ENCODE measurements at places on chromosomes 7 and 10.

GRCh38 chr7:151687523-151688235, 168.0 kb upstream of the RHEB start:
- DNase-seq = no peak

DNA sequence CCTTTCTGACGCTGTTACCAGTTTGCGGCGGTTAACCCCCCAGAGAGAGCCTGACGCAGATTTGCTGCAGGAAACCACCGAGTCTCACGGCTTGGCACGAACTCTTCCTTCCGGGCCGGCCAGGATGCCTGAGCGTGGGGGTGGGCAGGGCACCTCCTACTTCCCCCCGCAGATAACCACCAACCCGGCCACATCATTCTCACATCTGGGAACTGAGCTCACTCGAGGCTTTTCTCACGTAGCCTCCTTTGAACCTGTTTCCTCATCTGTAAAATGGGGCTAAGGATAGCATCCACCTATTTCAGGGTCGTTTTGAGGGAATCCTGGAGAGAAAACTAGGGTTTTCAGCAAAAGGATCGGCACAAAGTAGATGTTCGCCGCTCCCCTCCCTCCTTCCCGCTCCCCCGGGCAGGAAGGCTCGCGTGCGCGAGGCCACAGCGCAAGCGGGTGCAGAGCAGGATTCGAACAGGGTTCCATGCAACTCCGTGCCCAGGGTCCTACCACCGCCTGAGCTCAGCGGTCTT, 23.6 kb downstream of the DDIT4 start:
- no peak for DNase-seq

DNA sequence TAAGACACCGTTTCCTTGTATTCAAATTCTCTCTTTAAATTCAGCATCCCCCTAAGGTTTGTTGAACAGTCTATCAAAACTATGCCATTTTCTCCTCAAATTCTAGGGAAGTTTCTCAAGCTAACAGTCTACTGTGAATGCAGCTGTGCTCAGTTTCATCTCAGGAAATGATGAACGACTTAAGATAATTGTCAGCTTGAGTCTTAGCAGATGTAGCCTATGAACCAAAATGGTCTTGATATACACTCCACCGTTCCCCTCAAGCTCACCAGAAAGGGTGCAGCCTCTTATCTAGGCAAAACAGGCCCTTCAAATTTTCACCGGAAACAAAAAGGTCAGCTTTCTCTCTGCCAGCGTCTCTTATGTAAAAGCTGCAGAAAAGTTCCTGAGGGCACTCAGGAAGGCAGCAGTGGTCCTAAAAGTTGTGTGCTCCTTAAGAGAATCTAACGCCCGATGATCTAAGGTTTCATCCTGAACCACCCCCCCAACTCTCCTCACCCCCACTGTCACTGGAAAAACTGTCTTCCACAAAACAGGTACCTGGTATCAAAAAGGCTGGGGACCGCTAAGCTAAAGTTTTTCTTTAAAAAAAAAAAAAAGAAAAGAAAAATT, 2.1 kb downstream of the DNAJC9 start:
- no peak for DNase-seq

- DNase-seq = no peak
These were observed 3.4 kb downstream of the KLF6 start for GRCh38 chr10:3781468-3782145.

DNA sequence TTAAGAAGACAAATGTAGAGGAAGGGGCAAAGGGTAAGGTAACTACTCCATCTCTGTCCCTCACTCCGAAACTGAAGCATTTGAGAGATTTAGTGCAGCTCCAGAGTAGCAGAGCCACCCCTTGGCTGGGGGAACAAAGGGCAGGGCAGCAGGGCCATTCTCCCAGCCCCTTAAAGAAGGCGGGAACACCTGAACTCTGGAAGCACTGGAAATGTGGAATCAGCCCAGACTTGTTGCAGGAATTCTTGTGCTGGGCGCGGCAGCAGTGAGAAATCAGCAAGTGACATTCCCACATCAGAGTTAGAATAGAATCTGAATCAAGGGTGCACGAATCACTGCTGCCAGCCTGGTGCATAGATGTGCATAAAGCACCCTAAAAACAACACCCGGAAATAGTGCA, 34.4 kb upstream of the GRM8 start:
- DNase-seq = no peak

- no peak for DNase-seq
These were observed 158.2 kb upstream of the AGK start for GRCh38 chr7:141393056-141393455.

DNA sequence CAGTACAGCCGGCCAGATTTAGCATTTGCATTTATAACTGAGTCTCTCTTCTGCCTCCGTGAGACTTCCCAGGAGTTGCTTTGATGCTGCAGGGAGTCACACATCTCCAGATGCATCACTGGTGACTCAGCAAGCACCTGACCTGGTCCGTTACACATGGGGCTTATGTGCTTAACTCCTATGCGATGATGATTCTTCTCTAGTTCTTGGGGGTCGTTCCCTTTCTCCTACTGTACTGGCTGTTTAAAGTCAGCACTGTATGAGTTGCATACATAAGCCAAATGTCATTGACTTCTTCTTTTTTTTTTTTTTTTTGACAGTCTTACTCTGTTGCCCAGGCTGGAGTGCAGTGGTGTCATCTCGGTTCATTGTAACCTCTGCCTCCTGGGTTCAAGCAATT, 13.0 kb upstream of the AKR1E2 start:
- no peak for DNase-seq

GRCh38 chr7:135151132-135151531, 3.3 kb downstream of the TMEM140 start:
- DNase-seq = no peak

DNA sequence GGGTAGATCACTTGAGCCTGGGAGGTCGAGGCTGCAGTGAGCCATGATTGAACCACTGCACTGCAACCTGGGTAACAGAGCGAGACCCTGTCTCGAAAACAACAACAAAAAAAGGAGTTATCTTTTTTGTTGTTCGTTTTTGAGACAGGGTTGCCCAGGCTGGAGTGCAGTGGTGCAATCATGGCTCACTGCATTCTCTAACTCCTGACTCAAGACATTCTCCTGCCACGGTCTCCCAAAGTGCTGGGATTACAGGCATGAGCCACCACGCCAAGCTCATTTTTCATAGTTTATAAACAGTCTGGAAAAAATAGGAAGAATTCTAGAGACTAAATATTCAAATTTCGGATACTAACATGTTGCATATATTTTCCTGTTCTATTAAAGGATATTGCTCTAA, 29.4 kb downstream of the SFXN4 start:
- DNase-seq = no peak

- DNase-seq = no peak
These were observed 7.7 kb downstream of the NACAD start for GRCh38 chr7:45080958-45081669.

- DNase-seq = no peak
These were observed 127.6 kb downstream of the COBL start for GRCh38 chr7:51188987-51189386.

GRCh38 chr10:132158122-132158741, 28.5 kb upstream of the DPYSL4 start:
- DNase-seq = no peak

DNA sequence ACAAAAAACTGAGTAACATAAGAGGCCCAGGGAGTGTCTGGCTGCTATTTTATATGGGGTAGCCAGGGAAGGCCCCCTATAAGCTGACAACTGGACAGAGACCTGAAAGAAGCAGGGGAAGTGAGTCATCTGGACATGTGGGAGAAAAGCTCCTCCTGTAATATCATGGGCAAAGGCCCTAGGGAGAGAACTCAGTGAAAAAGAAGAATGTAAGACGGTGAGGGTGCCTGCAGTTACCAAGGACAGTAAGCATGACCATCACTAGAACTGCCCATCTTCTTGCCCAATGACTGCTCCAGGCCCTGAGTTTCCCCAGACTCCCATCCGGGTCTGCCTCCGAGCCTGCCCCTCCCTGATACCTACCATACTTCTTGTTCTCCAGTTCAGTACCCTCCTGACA, 2.3 kb downstream of the ELMO1 start:
- DNase-seq = no peak

DNA sequence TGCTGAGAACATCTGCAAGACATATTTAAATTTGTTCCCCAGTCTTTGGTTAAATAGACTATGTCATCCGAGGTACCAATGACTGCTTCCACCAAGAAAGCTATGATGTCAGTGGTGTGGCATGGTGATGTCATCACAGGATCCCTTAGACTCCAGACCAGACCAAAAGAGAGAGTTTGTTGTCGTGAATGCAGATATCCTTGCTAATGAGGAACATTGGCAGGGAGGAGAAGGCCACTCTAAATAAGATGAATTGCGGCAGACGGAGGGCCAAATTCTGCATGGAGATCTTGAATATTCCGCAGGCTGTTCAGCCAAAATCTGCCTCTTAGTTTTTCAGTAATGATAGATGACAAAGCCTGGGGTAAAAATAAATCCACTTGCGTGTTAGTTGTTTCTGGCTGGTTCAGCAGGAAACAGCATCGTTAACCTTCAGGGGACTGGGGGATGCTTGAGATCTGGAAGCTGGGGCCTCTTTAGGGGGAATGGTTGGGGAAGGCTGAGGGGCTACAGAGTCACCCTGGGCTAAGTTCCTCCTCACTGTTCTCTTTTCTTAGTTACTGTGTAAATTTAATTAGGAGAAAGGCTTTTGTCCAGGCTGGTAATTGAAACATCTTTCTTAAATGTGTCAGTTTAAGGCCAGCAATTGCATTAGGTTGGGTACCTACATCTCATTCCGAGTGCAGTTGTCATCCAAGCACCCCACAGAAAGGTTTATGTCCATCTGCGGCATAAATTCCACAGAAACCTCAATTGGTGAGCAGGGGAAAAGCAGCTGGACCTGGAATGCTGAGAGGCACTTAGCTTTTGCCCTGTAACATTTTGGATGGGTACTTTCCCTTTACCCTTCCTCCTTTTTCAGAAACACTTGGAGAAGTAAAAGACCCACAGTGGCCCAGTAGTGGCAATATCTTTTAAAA, 11.6 kb upstream of the CAMK1D start:
- no peak for DNase-seq

DNA sequence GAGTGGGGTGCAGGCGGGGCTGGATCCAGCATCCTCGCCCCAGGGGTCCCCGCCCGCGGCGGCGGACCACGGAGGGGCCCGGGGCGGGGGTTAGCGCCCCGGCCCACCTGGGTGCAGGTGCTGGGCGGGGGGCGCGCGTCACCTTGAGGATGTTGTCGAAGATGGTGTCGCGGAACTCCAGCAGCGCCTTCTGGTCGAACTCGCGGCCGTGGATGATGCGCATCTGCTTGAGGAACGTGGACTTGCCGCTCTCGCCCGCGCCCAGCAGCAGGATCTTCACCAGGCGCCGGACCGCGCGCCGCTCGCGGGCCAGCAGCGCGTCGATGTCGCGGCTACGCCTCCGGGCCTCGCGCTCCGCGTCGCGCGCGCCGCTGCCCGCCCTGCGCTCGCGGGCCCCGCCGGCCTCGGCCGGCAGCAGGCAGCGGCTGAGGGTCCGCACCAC, 376 bp downstream of the GNA12 start:
- peak; percentile 17 for DNase-seq

DNA sequence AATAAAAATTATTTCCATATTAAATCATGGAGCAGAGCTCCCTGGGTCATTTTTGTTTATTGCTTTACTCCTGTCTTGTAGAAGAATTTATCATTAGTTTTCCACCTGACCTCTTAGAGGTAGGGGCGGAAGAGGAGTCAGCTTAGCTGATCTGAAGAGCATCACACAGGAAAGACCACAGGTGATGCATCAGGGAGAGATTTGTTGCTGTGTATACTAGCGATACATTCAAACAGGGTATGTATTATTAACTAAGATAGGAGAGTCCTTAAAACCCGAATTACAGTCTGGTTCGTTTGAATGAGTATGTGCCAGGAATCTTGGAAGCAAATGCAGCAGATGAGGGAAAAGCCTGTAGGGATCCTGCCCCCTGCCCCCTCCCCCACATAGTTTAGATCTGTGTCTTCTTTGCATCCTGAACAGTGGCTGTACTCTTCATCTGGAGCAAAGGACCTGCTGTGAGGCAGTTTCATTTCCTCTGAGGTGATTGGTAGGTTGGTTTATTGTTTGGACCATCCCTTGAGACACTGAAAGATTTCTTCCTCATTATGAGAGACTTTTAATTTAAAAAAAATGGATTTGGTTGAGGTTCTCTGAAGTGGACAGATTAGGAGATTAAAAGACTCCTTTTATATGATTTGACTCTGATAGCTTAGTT, 177.0 kb downstream of the SND1 start:
- DNase-seq = no peak

- no peak for DNase-seq
These were observed 99.9 kb upstream of the SKAP2 start for GRCh38 chr7:26964156-26964808.

- DNase-seq = no peak
These were observed 20.8 kb downstream of the GHRHR start for GRCh38 chr7:30984359-30985107.

DNA sequence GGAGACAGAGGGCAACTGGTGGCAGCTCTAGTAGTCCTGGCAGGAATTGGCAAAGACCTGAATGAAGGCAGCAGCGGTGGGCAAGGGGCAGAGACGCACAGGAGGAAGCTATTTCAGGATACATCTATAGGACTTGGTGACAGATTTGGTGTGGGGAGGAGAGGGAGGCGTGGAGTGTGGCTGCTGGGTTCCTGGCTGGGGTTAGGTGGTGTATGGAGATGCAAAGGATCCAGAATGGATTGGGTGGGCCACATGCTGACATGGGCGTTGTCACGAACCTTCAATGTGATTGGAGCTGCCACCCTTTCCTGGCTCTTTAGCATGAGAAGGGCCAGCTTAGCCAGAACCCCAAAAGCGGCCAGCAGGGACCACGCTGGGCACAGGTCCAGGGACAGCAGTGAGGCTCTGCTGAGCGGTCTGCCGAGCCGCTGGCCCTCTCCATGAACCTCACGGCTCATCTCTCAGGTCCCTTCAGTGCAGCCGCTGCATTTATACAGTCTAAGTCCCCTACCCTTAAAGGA, 10.2 kb upstream of the ADCY1 start:
- DNase-seq = no peak

GRCh38 chr7:133911724-133912123, 215.4 kb upstream of the LRGUK start:
- DNase-seq = no peak

DNA sequence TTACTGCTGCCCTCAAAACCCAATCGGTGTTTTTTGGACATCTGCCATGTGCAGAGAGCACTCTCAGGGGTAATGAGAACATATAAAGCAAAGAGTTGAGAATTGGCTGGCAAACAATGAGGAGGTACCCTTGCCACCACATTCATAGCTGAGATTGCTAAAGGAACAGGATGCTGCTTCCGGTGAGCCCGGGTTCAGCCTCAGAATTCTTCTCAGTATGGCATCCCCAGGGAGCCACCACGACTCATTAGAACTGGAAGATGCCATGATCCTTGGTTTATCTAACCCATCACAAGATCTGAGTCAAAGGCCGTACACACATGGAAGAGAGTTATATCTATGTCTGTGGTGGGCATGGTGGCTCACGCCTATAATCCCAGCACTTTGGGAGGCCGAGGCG, 174.4 kb downstream of the ARID5B start:
- DNase-seq = peak; percentile 35

- no peak for DNase-seq
These were observed 45.4 kb downstream of the BLVRA start for GRCh38 chr7:43803865-43804264.

GRCh38 chr10:18658271-18659124, 733 bp upstream of the ARL5B start:
- DNase-seq = no peak

- DNase-seq = no peak
These were observed 16.5 kb upstream of the CHN2 start for GRCh38 chr7:29177963-29178600.
